Activated T-cell treated with anti-CD3 and anti-CD28 coated beads, Interleukin-2, amount 50 U/mL, for 72 hours (primary cell): ENCODE measurements at places on chromosomes 11 and 22. TPM values are rescaled to one million over a fixed set of nuclear protein-coding genes. Genes with fewer than 3 reads are reported as not detected.

GRCh38 chr22:20979940-20980453 lies 2.1 kb upstream of the LZTR1 start:
- no peak for DNase-seq

- DNase-seq = no peak
Observed at GRCh38 chr22:26777156-26777801, 119.9 kb downstream of the MIAT start.

- no peak for DNase-seq
Observed at GRCh38 chr11:74316772-74317505, 5.5 kb upstream of the P4HA3 start.

- DNase-seq = no peak
Observed at GRCh38 chr22:47805394-47805935, 1043.0 kb downstream of the TBC1D22A start.

DNA sequence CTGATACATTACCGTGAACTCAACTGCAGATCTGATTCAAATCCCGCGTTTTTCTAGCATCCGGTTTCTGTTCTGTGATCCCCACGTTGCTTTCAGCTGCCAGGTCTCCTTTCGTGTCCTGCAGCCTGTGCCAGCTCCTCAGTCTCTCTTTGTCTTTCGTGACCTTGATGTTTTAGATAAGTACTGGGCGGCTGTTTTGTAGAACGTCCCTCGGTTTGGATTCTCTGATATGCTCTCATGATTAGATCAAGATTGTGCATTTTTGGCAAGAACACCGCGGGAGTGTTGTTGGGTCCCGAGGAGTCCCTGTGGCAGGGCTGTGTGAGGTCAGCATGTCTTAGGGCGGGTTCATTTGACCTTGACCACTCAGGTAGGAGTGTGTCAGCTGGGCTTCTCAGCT lies 38.6 kb downstream of the KCNQ1 start:
- DNase-seq = no peak

GRCh38 chr22:11325767-11326166 lies 4202.2 kb upstream of the OR11H1 start:
- no peak for DNase-seq

GRCh38 chr11:37141707-37142106 lies 543.7 kb upstream of the RAG2 start:
- no peak for DNase-seq

DNA sequence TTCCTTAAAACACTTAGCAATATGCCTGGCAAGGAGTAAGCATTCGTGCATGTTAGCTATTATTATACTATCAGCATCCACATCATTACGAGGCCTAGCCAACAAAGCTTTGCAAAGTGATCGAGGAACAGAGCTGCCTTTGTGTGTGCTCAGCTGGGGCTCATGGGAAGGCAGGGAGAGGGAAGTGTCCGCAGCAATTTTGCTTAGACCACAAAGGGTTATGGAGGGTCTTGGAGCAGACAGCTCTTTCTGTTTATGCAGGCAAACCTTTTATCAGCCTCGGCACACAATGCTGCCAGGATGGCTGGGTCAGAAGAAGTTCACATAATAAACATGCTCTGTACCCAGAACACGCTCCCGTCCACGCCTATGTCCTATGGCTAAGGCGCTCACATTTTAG lies 10.9 kb upstream of the DKK3 start:
- no peak for DNase-seq

DNA sequence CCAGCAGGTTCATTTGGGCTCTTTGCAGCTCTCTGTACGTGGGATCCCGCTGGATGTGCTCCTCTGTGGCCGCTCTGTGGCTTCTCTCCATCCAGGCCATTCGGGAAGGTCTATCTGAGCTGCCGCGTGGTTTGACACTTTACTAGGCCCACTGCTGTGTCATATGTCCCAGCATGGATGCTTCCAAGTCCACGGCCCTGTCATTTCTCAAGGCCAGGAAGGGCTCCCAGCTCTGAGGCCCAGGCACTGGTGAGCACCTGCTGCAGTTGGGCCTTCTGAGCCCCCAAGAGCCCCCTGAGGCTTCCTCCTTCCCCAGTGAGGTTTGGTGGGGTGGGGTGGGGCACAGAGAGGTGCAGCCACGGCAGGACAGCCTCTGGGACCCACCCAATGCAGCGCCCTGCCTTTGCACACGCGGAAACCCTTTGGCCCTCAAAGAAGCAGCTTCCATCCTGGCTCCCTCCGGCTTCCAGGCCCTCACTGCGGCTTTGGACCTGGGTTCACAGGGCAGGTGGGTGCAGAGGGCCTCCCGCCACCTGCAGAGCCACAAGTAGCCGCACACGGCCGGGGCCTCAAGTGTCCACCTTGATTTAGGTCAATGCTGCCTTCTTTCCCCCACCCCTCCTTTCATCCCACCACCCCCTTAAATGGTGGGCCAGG lies 44.5 kb upstream of the FGF3 start:
- DNase-seq = no peak

DNA sequence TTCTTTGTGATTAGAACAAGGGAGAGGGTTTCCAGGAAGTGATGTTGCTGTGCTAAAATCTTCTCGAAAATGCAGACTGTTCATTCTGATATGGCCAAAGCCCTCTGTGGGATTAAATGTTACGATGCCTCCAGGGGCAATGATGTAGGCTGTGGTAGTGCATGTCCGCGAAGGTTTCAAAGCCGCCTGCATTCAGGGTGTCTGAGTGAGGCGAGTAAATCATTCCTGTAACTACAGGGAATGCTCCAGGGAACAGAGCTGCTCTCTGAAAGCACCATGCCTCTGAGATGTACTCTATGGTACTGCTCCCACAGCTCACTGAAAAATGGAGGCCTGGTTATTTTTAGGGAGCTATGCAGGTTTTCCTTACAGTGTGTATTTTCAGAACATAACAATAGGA lies 21.2 kb downstream of the PDGFD start:
- DNase-seq = no peak

GRCh38 chr11:17978553-17979287 lies 34.1 kb downstream of the SERGEF start:
- DNase-seq = no peak

DNA sequence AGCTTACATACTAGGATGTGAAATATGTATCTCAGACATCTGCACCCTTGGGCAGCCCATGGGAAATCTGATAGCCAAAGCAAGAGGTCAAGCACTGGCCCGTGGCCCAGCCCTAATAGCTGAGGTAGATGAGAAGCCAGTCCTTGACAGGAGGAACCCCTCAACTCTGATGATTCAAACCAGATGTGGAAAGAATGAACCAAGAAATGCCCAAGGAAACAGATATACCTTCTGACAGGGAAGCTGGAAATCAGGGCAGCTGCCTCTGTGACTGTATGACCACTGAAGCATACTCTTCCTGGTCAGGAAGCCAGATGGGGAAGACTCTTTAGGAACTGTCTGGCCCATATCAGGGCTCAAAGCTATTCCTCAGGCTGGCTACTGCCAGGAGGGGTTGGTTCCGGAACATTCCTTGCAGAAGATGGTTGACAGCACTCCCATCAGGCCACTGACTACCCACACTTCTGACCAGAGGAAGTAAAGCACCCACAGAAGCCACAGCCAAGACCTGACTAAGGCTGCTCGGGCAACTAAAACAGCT lies 124.2 kb downstream of the SWAP70 start:
- no peak for DNase-seq

- DNase-seq = no peak
Observed at GRCh38 chr11:3913921-3914320, 58.5 kb downstream of the STIM1 start.

GRCh38 chr11:71330349-71330748 lies 78.0 kb upstream of the SHANK2 start:
- DNase-seq = no peak

DNA sequence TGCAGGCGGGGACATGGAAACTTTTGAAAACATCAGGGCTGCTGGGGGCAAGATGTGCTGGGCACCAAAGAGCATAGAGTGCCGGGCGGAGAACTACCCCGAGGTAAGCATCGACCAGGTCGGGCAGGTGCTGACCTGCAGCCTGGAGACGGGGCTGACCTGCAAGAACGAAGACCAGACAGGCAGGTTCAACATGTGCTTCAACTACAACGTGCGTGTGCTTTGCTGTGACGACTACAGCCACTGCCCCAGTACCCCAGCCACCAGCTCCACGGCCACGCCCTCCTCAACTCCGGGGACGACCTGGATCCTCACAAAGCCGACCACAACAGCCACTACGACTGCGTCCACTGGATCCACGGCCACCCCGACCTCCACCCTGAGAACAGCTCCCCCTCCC lies 19.4 kb downstream of the MUC5B start:
- DNase-seq = no peak

DNA sequence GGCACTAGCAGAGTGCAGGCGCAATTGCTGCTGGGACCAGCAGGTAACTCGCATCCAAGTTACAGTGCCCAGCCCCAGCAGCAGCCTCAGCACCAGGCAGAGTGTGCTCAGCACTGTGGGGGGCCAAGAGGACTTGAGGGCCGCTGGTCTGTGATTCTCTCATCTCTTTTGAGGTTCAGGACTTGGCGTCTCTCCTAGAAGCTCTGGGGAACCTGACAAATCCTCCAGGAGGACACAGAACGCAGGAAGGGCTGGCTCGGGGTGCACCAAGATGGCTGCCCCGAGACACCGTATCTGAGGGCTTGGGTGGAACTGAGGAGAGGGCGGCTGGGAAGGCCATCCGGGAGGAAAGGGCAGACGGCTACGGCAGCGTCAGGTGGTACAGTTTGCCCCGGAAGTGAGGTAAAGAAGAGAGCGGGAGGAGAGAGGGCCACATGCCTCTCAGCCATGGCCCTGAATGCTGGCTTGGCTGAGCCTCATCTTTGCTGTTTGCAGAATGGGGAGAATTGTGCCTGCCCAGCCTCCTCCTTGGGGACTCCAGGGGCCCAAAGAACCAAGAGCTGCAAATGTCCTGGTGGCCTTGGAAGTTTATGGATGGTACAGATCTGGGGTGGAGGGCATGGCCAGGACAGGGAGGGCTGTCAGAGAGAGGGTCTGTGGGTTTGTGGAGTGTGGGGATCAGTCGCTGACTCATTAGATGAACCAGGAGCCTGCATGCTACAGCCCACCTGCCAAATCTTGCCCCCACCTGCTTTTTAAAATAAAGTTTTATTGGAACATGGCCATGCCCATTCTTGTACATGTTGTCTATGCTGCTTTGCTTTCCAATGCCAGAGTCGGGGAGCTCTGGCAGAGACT lies 78.0 kb downstream of the MYEOV start:
- no peak for DNase-seq

- no peak for DNase-seq
Observed at GRCh38 chr22:35619336-35620094, 2.4 kb upstream of the MB start.

GRCh38 chr11:16791191-16791961 lies 52.9 kb downstream of the C11orf58 start:
- no peak for DNase-seq

- DNase-seq = no peak
Observed at GRCh38 chr22:47020166-47020565, 257.7 kb downstream of the TBC1D22A start.

- DNase-seq = no peak
Observed at GRCh38 chr11:12693094-12693478, 18.9 kb downstream of the TEAD1 start.

- peak; percentile 37 for DNase-seq
Observed at GRCh38 chr22:37848587-37849088, 581 bp upstream of the EIF3L start.

The SLC25A45 gene
- 16.4 TPM for total RNA-seq

The MUC6 gene
- not detected for total RNA-seq

The OR4A16 gene
- total RNA-seq = not detected

The BTG4 gene
- not detected for total RNA-seq

The TENM4 gene
- total RNA-seq = 0.21 TPM

The OR51I1 gene
- total RNA-seq = not detected

The HINFP gene
- total RNA-seq = 34.1 TPM

The SCUBE2 gene
- not detected for total RNA-seq

The OR2AG1 gene
- total RNA-seq = not detected

The CEND1 gene
- total RNA-seq = 1.4 TPM

The PLEKHA7 gene
- total RNA-seq = 6.5 TPM

The MYRF gene
- total RNA-seq = 2.9 TPM

The SCN2B gene
- not detected for total RNA-seq

The LYVE1 gene
- not detected for total RNA-seq

The PGM2L1 gene
- total RNA-seq = 16.4 TPM
